ENCODE measurements at places on chromosomes 12 and 14. TPM values are rescaled to one million over a fixed set of nuclear protein-coding genes. Genes with fewer than 3 reads are reported as not detected.

ASPG gene
- total RNA-seq, result not detected

CIDEB gene
- total RNA-seq, result 1.6 TPM

L2HGDH gene
- total RNA-seq, result 4.8 TPM

SLC11A2 gene
- 96.2 TPM for total RNA-seq

All from smooth muscle cell of the pulmonary artery (primary cell).